Mammary microvascular endothelial cell (primary cell): ENCODE measurements at places on chromosomes 2 and 18. TPM values are rescaled to one million over a fixed set of nuclear protein-coding genes. Genes with fewer than 3 reads are reported as not detected.

Gene TMEM182
- total RNA-seq: 0.20 TPM in 1 of 2 replicates, not detected in the other

Gene GCG
- not detected in 2 replicates for total RNA-seq

Gene KCNG3
- total RNA-seq: not detected in 2 replicates

Gene PIEZO2
- total RNA-seq: 9.5 and 23.7 TPM in 2 replicates

Gene DPYSL5
- not detected in 2 replicates for total RNA-seq

Gene ASXL3
- total RNA-seq: not detected in 2 replicates

Gene MC5R
- total RNA-seq: not detected in 2 replicates

Gene LOXHD1
- not detected in 2 replicates for total RNA-seq

Gene GKN2
- total RNA-seq: 0.20 TPM in 1 of 2 replicates, not detected in the other

Gene SETBP1
- total RNA-seq: under 0.01 TPM in 1 of 2 replicates, not detected in the other

Gene PRSS56
- total RNA-seq: not detected in 2 replicates

Gene MROH2A
- not detected in 2 replicates for total RNA-seq

Gene UGT1A10
- not detected in 2 replicates for total RNA-seq

Gene VSNL1
- total RNA-seq: not detected in 2 replicates

Gene ATP6V1B1
- total RNA-seq: 5.8 TPM in 1 of 2 replicates, not detected in the other

Gene ACYP2
- 4.1 and 4.7 TPM in 2 replicates for total RNA-seq

Gene LRRTM1
- total RNA-seq: not detected in 2 replicates

Gene HOXD10
- total RNA-seq: 4.4 and 7.5 TPM in 2 replicates

Gene UPP2
- not detected in 2 replicates for total RNA-seq

Gene POTEJ
- total RNA-seq: 0.07 TPM in 1 of 2 replicates, not detected in the other

Gene IL36RN
- not detected in 2 replicates for total RNA-seq

Gene GTF2A1L
- 0.60 TPM in 1 of 2 replicates, not detected in the other for total RNA-seq
